ENCODE measurements at places on chromosomes 5 and 9.

DNA sequence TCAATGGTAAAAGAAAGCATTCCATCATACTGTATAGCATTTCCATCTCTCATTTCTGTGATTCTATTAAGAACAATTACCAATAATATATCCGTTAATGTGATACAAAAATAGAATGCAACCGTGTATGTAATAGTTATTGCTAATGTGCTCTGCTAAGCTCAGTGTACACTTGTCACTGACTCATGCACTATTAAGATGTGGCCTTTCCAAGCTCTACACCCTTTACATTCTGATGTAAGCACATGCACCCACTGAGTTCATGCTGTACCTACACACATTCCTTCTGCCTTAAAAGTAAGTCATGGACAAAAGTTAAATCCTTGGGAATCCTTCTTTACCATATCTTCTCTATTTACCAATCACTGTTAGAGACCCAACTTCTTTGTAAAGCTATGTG is 319.1 kb downstream of the ZSWIM6 start:
- no peak for DNase-seq

DNA sequence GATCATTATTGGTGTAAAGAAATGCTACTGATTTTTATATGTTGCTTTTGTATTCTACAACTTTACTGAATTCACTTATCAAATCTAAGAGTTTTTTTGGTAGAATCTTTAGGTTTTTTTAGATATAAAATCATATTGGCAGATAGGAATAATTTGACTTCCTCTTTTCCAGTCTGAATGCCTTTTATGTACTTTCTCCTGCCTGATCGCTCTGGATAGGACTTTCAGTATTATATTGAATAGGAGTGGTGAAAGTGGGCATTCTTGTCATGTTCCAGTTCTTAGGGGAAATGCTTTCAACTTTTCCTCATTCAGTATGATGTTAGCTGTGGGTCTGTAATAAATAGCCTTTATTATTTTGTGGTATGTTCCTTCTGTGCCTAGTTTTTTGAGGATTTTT is 8.3 kb downstream of the AHRR start:
- no peak for DNase-seq

DNA sequence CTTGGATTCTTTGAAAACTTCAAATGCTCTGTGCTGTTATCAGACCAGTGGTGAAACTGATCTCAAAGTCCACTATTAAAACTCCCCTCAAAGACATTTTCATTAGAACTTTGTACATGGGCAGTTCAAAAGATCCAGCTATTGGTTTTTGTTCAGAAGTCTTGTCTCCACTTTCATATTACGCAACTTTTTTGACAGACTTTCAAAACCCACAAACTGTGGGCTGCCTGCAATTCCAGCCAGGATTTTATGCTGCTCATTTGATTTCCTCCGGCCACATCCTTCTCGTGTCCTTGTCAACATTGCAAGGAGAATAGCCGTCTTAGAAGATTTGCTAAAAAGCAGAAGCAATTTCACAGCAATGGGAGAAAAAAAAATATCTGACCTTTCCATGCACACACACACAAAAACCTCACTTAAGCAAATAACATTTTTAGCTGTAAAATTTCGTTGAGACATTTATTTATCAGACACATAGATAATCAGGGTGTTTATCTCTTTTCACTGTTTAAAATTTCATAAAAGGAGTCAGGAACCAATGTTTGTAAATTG is 1990.5 kb downstream of the MAT2B start:
- no peak for DNase-seq

- no peak for DNase-seq
Observed at GRCh38 chr9:976258-976942, at the start of gene DMRT3. Gene DMRT3 (plus strand): TSS chr9:976655. CDS start chr9:977002, 347 bp downstream.

- DNase-seq, result no peak
Observed at GRCh38 chr9:113177251-113177650, 26.4 kb downstream of the SLC31A2 start.

DNA sequence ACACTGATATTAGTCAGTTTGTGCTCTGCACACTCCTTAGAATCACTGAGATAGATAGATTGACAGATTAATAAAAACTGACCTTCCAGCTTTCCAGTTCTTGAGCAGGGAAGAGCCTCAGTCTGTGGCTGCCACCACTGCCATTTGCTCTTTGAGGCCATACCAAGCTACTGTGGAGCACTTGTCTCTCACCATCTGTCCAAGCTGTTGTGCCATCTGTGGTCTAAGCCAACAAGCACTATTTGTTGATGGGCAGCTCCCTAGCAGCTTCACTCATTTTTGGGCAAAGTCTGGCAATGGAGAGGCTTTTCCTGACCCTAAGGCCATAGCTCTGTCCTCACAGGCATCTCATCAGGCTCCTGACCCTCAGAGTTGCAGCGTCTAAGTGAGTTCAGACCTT is 30.4 kb downstream of the HTR1A start:
- no peak for DNase-seq

- no peak for DNase-seq
Observed at GRCh38 chr5:14406554-14406849, 175.1 kb upstream of the OTULINL start.

DNA sequence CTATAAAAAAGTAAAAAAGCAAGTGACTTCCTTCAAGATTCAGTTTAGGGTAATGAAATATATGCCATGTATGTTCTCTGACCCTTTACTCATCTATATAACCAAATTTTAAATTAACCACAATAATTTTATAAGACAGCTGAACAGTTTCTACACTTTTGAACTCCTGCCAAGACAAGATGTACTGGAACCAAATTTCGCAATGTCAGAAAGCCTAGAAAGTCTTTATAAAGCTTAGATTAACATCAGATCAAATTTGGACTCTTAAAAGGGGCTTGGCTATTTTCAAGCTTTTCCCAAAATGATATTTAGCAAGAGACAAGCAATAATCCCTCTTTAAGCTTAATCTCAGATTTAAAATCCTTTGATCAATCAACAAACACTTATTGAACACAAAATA is 362.6 kb downstream of the PTPRD start:
- DNase-seq, result no peak

DNA sequence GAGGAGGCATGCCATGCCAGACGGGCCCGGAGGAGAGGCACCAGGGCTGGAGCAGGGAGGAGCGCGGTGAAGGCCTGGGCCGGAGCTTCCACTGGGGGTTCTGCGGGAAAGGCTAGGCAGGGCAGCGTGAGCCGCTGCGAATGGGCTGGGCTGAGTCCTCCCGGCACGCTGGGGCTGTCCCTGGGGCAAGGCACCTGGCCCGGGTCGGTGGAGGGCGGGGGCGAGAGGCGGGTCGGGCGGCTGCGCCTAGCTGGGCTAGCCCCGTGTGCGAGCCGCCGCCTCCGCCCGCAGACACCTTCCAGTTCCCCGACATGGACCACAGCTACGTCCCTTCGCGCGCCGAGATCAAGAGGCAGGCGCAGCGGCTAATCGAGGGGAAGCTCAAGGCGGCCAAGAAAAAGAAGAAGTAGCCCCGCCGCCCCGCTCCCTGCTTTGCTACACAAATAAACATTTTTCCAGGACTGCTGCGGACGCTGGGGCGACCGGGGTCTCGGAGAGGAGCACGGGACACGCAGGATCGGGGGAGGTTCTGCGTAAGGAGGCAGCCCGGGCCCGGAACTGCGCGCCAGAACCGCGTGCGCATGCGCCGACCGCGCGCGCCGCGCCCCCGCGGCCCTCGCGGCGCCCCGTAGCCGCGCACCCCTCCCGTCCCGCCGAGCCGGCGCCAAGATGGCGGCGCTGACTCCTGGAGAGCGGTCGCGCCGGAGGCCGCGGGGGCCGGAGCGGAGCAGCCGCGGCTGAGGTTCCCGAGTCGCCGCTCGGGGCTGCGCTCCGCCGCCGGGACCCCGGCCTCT is at the start of gene RABL6:
RABL6 (plus strand) TSS at position 668 of the 794 bp plus-strand sequence. CDS start 249 bp downstream, outside the sequence.
- DNase-seq, result peak; percentile 66

- DNase-seq, result no peak
Observed at GRCh38 chr5:173739741-173740140, 123.3 kb upstream of the BOD1 start.

Measured in prostate gland (tissue), 2 donors.